Stimulated activated CD4-positive, alpha-beta T cell treated with anti-CD3 and anti-CD28 coated beads, Interleukin-12 subunit alpha, Interleukin-12 subunit beta, amount 100 ng/mL, for 4 hours (primary cell): ENCODE measurements at places on chromosomes 4 and X.

DNA sequence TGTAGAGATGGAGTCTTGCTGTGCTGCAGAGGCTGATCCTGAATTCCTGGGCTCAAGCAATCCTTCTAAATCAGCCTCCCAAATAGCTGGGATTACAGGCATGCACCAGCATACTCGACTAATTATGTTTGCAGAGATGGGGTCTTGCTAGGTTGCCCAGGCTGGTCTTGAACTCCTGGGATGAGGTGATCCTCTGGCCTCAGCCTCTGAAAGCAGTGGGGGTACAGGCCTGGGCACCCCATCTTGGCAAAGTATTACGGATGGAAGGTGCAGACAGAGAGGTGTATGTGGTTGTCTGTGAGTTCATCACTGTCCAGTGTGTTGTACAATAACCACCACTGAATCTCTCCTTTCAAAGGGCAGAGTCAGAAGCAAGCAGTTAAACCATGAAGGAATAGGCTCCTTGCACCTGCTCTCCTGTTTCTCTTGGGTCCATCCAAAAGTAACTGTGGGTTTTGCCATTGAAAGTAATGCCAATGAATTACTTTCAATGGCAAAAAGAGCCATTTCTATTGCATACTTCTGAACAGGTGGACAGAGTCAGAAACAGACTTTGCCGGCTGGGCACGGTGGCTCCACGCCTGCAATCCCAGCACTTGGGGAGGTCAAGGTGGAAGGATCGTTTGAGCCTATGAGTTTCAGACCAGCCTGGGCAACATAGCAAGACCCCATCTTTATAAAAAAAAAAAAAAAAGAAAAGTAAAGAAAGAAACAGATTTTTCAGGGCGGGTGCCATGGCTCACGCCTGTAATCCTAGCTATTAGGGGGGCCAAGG is 7.0 kb upstream of the AKAP17A start:
- no peak for DNase-seq

DNA sequence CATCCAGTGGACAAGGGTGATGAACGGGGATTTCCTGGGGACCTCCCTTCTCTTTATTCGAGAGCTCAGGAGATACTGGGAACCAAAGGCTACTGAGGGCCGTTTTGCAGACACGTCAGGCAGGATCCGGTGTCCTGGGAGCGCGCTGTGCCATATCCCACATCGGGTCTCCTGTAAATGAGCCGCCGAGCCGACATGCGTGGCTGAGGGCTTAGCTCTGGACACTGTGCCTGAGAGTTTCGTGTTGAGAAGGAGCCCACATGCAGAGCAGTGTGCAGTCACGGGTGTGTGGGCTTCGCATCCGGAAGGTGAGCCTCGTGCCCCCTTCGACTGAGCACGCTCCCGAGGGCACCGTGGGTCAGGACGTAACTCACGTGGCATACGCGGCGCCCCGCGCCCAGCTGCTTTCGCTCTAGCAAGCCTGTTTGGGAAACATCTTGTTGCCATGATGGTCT is 28.5 kb upstream of the HGFAC start:
- no peak for DNase-seq

DNA sequence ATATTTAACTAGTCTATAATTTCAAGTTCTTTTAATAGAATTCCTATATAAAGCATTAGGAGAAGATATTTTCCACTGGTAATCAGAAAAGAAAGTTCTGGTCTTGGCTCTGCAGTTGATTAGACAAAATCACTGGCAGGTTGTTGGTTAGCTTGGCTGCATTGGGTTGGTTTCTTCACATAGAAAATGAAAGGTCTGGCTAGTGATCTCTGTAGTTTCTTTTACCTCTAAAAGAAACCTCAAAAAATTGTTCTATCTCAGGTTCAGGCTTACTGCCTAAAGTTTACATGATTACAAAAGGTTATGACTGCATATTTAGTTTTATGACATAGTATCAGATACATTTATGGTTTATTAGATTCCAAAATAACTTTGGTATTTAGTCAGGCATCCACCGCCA is 95.8 kb upstream of the NAP1L5 start:
- no peak for DNase-seq

DNA sequence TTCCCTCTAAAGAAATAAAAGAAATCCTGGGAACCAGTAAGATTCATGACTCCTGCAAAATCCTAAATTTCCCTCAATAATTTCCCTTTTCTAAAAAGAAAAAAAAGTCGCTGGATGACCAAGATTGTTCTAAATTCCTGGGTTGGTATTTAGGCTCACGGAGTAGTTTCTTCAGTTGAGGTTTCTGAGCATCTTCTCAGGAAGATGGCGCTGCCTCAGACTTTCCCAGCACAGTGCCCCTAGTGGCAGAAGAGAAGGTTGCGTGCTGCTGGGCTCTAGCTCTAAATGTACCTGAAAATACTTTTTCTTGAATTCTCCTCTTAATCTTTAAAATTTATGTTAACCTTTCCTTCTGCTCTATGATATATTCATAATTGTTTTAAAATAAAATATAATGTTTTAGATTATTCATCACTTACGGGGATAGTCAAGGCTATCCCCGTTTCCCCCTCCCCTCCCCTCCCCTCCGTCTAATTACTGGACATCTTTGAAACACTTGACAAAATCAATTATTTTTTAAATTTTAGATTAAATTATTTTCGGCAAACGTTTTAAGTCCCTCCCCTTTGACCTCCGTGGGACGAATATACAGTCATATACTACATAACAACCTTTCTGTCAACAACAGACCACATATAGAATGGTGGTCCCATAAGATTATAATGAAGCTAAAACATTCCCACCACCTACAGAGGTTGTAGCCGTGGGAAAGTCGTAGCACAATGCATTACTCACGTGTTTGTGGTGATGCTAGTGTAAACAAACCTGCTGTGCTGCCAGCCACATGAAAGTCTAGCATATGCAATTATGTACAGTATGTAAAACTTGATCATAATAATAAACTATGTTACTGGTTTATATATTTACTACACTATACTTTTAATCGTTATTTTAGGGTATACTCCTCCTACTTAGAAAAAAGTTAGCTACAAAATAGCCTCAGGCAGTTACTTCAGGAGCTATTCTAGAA is 41.0 kb upstream of the GATB start:
- peak; percentile 55 for DNase-seq

DNA sequence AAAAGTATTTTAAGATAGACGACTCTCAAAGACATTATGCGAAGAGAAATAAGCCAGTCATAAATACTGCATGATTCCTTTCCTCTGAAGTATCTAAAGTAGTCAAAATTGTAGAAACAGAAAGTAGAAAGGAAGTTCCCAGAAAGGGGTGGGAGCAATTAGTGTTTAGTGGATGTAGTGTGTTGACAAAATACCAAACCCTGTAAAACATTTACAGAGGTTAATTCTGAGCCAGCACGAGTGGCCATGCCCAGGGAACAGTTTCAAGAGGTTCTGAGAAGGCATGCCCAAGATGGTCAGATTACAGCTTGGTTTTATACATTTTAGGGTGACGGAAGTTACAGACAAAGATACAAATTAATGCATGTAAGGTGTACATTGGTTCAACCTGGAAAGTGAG is 34.4 kb upstream of the SLC25A4 start:
- no peak for DNase-seq

DNA sequence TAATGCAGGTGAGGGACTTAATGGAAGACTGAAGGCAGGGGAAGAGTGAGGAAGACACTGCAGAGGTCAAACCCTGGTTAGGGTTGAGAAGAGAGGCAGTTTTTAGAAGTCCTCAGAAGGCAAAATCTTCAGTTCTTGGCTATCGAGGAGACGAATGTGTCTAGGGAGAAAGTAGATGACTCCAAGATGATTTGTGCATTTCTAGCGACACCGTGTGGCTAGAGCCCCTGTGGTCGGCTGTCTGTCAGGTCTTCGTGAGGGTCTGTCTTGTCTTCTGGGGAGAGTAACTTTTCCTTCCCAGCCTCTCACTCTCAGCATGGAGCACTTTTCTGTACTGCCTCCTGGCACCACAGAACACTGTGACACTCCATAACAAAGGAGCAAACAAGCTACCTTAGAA is 458.1 kb downstream of the STIM2 start:
- no peak for DNase-seq

DNA sequence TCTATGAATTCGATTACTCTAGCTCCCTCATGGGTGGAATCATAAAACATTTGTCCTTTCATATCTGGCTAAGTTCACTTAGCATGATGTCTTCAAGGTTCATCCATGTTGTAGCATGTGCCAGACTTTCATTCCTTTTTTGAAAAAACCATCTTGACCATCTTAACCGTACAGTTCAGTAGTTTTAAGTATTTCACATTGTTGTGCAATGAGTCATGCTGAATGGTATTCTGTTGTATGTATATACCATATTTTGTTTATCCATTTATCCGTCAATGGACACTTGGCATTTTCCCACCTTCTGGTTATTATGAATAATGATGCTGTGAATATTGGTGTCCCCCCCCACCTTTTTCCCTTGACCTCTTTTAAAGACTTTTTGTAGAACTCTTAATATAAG is 72.4 kb upstream of the TLR2 start:
- DNase-seq, result no peak

GRCh38 chrX:71996826-71997225 is 86.2 kb downstream of the NHSL2 start:
- no peak for DNase-seq
